Liver (tissue), 10 donors: ENCODE measurements at places on chromosomes 16 and 17. TPM values are rescaled to one million over a fixed set of nuclear protein-coding genes. Genes with fewer than 3 reads are reported as not detected.

DNA sequence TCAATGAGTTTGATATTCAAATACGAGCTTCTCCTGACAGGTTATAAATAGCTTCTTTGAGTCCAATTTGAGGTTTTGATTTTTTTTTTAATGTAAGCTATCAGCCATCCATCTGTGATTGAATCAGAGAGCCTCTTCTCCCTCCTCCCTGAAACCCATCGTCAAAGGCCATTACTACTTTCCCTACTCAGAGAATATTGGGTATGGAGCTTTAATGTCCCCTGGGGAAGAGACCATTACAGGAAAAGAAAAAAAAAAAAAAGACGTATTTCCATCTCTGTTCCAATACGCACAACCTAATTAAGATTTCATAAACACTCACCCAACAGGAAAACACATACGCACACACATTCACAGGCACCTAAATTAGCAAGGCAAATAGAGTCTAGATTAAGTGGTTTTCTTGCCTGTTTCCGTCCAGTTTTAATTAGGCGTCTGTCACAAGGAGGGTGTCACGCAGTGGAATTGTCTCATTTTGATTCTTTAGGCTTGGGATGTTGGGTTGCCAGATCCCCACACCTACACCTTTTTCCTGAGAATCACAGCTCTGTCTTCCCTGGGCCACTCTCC is 194.3 kb upstream of the RPL38 start:
- no peak for DNase-seq

DNA sequence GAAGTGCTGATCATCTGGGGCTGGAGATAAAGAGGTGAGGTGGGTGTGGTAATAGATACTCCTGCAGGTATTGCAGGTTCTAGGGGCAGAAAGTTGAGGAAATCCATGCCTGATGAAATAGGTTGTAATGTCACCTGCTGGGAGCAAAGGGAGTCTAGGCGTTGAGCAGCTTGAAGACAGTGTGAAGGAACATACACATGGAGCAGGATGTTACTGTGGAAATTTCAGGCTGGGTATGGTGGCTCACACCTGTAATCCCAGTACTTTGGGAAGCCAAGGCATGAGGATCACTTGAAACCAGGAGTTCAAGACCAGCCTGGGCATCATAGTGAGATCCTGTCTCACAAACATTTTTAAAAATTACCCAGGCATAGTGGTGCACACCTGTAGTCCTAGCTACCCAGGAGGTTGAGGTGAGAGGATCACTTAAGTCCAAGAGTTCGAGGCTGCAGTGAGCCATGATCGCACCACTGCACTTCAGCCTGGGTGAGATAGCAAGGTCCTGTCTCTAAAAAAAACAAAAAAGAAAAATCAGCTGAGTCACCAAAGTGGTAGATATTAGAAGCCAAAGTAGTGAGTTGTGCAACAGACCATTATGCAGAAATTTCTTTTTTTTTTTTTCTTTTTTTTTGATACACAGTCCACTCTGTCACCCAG is 9.1 kb upstream of the CRYBA1 start:
- DNase-seq, result no peak

DNA sequence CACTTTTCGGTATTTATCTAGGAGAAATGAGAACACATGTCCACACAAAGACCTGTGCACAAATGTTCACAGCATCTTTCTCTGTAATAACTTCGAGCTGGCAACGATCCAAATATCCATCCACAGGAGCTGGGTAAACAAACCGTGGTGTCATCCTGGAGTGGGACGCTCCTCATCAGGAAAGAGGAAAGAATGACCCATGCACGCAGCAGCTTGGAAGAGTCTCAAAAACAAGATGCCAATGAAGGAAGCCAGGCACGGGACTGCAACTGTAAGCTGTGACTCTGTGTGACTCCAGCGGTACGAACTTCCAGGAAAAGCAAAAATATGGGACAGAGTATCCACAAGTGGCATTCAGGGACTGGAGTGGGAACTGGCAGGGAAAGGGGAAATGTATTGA is 36.7 kb upstream of the CIBAR2 start:
- no peak for DNase-seq

DNA sequence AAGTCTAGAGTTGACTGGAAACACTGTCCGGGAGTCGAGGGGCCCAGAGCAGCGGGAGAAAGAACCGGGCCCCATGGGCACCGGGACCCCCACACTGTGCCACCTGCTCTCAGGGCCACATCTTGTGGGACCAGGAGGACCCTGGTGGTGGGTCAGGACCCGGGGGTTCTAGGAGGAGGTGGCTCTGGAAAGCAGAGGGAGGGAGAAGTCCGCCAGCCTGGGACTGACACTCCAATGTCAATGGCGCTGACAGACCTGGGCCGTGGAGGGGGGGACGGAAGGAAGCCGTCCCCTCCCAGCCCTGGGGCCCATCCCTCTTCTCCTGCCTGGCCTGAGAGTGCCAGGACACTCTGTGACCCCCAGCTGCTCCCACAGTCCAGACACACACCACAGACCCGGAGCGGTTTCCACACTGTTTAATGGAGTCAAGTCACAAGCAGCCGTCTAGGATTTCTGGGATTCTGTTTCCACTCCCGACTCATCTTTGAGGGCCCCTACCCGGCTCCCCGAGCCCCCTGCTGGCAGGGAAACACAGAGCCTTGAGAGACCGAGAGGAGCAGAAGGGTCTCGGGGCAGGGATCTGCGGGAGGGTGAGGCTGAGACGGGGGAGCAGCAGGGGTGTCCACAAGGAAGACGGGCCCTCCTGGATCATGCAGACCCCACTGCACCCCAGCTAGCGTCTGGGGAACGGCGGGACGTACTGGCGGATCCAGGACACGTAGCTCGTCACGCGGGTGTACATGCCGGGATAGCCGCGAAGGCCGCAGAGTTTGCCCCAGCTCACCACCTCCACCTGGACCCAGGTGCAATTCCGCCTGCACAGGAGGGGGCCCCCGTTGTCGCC is 23.5 kb upstream of the UBE2I start:
- no peak for DNase-seq

ABCC12 gene
- not detected for total RNA-seq

- DNase-seq, result no peak
These were observed 27.0 kb downstream of the NPTX1 start for GRCh38 chr17:80449194-80449929.

- no peak for DNase-seq
These were observed 479.5 kb downstream of the TMEM114 start for GRCh38 chr16:8110572-8111514.

- no peak for DNase-seq
These were observed 1990.3 kb downstream of the TP53TG3F start for GRCh38 chr16:35449663-35450062.

DNA sequence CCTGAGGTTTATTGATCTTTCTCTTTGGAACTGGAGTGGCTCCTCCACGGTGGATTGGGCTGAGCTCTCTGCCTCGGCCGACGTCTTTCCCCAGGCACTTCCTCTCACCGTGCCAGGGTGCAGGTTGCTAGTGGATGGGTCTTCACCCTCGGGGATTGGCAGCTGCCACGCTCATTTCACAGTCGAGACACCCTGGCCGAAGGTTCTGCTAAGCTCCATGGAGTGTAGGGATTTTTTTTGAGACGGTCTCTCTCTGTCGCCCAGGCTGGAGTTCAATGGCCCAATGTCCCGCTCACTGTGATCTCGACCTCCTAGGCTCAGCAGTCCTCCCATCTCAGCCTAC is 280.8 kb downstream of the SEC14L1 start:
- DNase-seq, result no peak

DNA sequence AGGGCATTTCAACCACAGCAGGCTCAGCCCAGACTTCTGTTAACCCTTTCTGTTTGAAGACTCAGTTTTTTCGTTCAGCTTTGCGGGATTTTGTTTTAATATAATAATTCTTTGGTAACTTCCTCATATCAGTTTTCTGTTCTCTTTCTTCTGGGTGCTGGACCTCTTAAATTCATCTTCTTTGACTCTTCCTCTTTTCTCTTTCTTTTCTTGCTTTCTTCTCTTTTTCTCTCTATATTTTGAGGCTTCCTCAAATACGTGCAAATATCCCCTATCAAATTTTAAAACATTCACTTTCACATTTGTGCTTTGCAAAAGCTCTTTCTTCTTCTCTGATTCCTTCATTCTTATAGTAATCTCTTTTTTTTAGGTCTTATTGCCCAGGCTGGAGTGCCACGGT is 136.3 kb downstream of the HS3ST3B1 start:
- DNase-seq, result no peak

PTX4 gene
- 0.08 TPM for total RNA-seq

CLEC10A gene
- total RNA-seq, result 3.8 TPM

- no peak for DNase-seq
These were observed 75.4 kb upstream of the ZNF750 start for GRCh38 chr17:82915010-82915756.

CHST6 gene
- total RNA-seq, result 0.17 TPM

DNA sequence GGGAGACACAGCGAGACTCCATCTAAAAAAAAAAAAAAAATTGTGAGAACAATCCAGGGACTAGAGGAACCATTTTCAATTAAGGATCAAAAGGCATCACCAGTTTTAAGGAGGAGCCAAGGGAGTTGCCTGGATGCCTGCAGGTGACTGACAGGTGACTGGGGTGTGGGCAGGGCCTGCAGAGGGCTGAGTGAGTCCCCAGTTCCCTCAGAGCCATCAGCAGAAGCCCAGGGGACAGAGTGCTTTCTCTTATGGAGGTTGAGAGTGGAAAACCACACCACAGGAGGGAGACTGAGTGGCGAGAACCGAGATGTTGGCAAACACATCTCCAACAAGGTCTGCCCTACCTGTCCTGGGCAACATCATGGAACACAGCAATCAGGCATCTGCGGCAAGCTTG is 27.1 kb upstream of the CREBBP start:
- DNase-seq, result no peak

GRCh38 chr17:62723842-62724241 is 84.3 kb downstream of the MARCHF10 start:
- no peak for DNase-seq
